Upper lobe of right lung (tissue), 1 donor: ENCODE measurements at places on chromosomes 7 and 10. TPM values are rescaled to one million over a fixed set of nuclear protein-coding genes. Genes with fewer than 3 reads are reported as not detected.

The ASB13 gene
- total RNA-seq = 23.0 TPM

The SPDYE1 gene
- total RNA-seq = not detected

The EPHB4 gene
- 117 TPM for total RNA-seq

The TMEM213 gene
- total RNA-seq = 9.6 TPM

The SPDYE6 gene
- total RNA-seq = not detected

The ELAPOR2 gene
- total RNA-seq = 127 TPM

The ADIRF gene
- 155 TPM for total RNA-seq

The HIBADH gene
- total RNA-seq = 23.7 TPM

The ZWINT gene
- total RNA-seq = 3.2 TPM

The PRXL2A gene
- total RNA-seq = 52.9 TPM
